Spleen (tissue), 13 donors: ENCODE measurements at places on chromosomes 12 and 14.

DNA sequence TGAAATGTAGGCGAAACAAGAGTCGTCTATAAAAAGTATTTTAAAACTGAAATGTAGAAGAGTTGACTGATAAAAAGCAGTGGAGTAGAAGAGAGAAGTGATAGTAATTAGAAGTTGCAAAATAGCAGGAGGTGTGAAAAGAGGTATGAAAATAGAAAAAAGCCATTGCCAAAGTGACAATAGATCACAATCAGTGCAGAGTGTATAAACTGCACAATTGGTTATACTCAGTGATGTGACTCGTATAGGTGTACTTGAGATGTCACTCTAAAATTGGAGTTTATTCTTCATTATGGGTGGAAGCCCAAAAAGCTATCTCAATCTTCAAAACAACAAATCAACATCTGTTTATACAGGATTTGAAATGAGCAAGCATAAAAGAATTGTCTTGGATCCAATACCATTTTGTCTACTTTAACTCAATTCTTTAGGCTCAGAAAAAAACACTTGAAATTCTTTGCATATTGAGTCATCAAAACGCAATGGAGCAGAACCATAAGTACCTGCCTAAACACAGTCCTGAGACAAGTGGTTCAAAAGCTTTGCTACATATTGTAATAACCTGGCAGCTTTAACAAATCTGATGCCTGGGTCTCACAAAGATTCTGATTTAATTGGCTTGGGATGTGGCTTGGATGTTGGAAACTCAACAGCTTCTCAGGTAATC lies 8.8 kb downstream of the IKBIP start:
- H3K4me3 ChIP-seq: no peak overlapping the region
- no peaks in the 10 kb centered on the region for H3K36me3 ChIP-seq
- H3K27me3 ChIP-seq: no peaks in the 10 kb centered on the region
- H3K27ac ChIP-seq: no peak overlapping the region
- DNase-seq: no peak

GRCh38 chr12:68913682-68914081 lies 19.3 kb downstream of the CPM start:
- H3K36me3 ChIP-seq: no peaks in the 10 kb centered on the region
- H3K27ac ChIP-seq: no peak overlapping the region
- DNase-seq: no peak
- H3K27me3 ChIP-seq: no peaks in the 10 kb centered on the region

GRCh38 chr14:51206462-51206861 lies 33.6 kb upstream of the TMX1 start:
- DNase-seq: no peak
- H3K36me3 ChIP-seq: no peaks in the 10 kb centered on the region
- no peak overlapping the region for H3K4me3 ChIP-seq
- no peaks in the 10 kb centered on the region for H3K4me1 ChIP-seq

GRCh38 chr12:113136990-113137511 lies 1.5 kb upstream of the RASAL1 start:
- peaks cover 24% of the 10 kb centered on the region for H3K27me3 ChIP-seq
- no peaks in the 10 kb centered on the region for H3K36me3 ChIP-seq
- peaks cover 21% of the 10 kb centered on the region for H3K4me1 ChIP-seq
- peak; percentile 53 for DNase-seq
- no peak overlapping the region for H3K4me3 ChIP-seq

GRCh38 chr14:38070061-38070588 lies 137.6 kb upstream of the SSTR1 start:
- H3K4me1 ChIP-seq: no peaks in the 10 kb centered on the region
- no peak overlapping the region for H3K27ac ChIP-seq
- H3K4me3 ChIP-seq: no peak overlapping the region

- no peaks in the 10 kb centered on the region for H3K36me3 ChIP-seq
- no peak for DNase-seq
- no peaks in the 10 kb centered on the region for H3K4me1 ChIP-seq
- H3K27ac ChIP-seq: no peak overlapping the region
- no peak overlapping the region for H3K4me3 ChIP-seq
- H3K27me3 ChIP-seq: no peaks in the 10 kb centered on the region
These were observed 881.3 kb upstream of the SEL1L start for GRCh38 chr14:82414853-82415539.

DNA sequence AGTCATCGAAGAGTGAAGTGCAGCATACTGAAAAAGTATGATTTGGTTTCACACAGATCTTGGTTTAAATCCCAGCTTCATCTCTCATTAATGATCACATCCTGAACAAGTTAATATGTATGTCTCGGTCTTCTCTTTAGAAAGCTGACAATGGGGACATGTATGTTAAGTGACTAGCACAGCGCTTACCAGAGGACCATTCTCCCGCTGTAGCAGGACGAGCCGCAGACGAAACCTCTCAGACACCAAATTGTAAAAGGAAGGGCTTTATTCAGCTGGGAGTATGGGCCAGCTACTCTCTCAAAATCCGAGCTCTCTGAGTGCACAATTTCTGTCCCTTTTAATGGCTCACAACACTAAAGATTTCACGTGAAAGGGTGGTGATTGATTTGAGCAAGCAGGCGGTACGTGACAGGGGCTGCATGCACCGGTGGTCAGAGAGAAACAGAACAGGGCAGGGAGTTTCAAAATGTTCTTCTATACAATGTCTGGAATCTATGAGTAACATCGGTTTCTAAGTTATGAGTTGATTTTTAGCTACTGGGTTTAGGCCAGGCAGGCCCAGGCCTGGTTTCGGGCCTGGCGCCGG lies 682.4 kb downstream of the DIO2 start:
- no peak for DNase-seq
- H3K36me3 ChIP-seq: no peaks in the 10 kb centered on the region
- H3K4me3 ChIP-seq: no peak overlapping the region
- no peak overlapping the region for H3K27ac ChIP-seq
- H3K4me1 ChIP-seq: no peaks in the 10 kb centered on the region
- no peaks in the 10 kb centered on the region for H3K27me3 ChIP-seq

GRCh38 chr12:20508962-20509361 lies 140.6 kb downstream of the PDE3A start:
- no peak overlapping the region for H3K27ac ChIP-seq
- no peaks in the 10 kb centered on the region for H3K27me3 ChIP-seq
- H3K4me1 ChIP-seq: no peaks in the 10 kb centered on the region
- no peak for DNase-seq
- H3K36me3 ChIP-seq: no peaks in the 10 kb centered on the region

DNA sequence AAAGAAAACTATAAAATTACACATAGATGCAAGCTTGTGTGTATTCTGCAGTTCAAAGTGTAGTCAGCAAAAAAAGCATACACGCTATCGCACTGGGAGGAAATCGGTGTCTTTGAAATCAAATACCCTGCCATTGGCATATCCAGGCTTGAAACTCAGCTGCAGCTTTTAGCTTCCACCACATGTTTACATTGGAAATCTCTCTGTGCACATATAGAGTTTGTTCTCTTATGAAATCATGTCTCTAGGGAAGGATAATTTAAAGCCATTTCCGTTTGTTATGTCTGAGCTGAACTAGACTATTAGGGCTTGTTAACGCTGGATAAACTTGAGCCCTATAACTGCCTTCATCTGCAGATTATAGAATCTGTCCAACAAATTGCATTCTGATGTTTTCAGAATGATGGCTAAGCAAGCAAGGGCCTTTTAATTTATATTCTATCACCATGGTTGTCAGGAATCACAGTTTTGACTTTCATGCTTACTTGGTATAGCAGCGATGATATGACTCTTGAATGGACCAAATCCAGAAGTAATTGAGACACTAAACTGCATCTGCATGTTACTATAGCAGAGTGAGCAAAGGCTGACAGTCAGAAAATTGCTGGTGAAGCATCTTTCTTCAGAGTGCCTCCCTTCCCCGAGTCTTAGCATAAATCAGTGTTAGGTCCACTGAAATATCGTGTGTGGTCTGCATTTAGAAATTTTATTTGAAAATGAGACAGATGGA lies 442.8 kb downstream of the ZFP36L1 start:
- no peaks in the 10 kb centered on the region for H3K27me3 ChIP-seq
- H3K27ac ChIP-seq: no peak overlapping the region
- no peaks in the 10 kb centered on the region for H3K36me3 ChIP-seq
- H3K4me3 ChIP-seq: no peak overlapping the region

DNA sequence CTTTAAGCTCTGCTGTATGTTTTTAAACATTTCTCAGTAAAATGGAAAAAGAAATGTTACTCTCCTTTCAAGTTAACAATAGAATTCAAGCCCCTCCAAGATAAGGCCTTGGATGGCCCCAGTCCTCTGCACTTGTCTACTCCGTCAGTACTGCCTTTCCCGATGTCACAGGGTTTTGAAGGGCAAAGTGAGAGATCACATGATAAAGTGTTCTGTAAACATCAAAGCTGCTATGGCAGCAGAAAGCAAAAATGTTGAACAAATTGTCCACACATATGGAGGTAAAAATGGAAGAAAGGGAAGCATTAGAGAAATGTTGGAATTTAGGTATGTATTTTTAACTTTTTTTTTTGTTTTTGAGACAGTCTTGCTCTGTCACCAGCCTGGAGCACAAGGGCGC lies 33.5 kb upstream of the CDK2AP1 start:
- H3K4me1 ChIP-seq: no peaks in the 10 kb centered on the region
- no peak overlapping the region for H3K27ac ChIP-seq
- H3K4me3 ChIP-seq: no peak overlapping the region
- peaks cover 100% of the 10 kb centered on the region for H3K36me3 ChIP-seq
- no peak for DNase-seq
- no peaks in the 10 kb centered on the region for H3K27me3 ChIP-seq

GRCh38 chr12:105539735-105540134 lies 209.2 kb downstream of the C12orf75 start:
- H3K36me3 ChIP-seq: no peaks in the 10 kb centered on the region
- no peak overlapping the region for H3K4me3 ChIP-seq
- H3K27ac ChIP-seq: no peak overlapping the region
- no peaks in the 10 kb centered on the region for H3K4me1 ChIP-seq
- H3K27me3 ChIP-seq: no peaks in the 10 kb centered on the region

GRCh38 chr14:66056926-66057552 lies 429.1 kb upstream of the CCDC196 start:
- H3K4me1 ChIP-seq: no peaks in the 10 kb centered on the region
- no peak for DNase-seq

DNA sequence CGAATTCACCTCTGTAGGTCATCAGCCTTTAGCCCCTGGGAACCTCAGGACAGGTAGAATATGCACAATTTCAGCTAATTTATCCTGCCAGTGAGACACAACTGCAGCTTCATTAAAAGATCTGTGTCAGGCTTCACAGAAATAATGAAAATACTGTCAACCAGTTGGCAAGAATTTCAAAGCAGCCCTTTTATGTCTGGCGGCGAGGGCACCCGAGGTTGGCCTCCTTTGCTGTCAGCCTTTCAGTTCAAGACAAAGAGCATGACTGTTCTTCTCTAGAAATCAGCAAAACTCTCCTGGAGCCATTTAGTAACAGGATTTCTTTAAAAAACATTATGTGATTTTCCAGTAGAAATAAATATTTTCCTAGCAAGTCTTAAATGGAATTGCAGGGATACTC lies 75.9 kb downstream of the BBS10 start:
- H3K4me1 ChIP-seq: no peaks in the 10 kb centered on the region
- no peak for DNase-seq
- no peak overlapping the region for H3K4me3 ChIP-seq

DNA sequence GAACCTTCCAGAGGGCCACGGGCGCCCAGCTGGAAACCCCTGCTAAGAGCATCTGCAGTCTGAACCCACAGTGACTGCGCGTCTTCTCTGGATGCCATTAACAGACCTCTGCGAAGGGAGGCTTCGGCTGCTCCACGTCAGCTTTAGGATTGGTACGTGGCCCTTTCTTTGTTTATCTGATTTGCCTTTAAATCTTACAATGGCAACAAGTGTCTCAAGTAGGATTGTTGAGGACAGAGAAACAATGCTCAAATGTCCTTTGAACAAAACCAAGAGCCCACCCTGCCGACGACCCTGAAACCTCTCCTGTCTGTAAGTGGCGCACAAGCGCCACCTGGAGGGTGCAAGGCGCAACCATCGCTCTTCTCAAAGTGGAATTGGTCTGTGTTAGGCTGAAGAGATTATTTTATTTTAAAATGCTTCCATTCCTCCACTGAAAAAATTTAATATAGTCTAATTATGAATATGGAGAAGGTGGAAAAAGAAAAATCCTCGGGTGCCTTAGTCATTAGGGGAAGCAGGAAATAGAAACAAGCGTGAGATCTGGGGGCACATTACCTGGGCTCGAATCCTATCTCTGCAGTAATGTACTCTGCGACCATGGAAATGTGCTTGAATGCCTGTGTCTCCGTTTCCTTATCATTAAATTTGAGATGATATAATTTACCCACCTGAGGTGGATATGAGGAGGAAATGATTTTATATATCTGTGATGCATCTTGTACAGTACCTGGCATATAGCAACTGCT lies 82.6 kb upstream of the PTPRB start:
- peak; percentile 79 for DNase-seq
- H3K36me3 ChIP-seq: no peaks in the 10 kb centered on the region
- H3K4me1 ChIP-seq: peaks cover 22% of the 10 kb centered on the region
- H3K27me3 ChIP-seq: no peaks in the 10 kb centered on the region
- H3K27ac ChIP-seq: peak overlapping the region; percentile 67
- no peak overlapping the region for H3K4me3 ChIP-seq

DNA sequence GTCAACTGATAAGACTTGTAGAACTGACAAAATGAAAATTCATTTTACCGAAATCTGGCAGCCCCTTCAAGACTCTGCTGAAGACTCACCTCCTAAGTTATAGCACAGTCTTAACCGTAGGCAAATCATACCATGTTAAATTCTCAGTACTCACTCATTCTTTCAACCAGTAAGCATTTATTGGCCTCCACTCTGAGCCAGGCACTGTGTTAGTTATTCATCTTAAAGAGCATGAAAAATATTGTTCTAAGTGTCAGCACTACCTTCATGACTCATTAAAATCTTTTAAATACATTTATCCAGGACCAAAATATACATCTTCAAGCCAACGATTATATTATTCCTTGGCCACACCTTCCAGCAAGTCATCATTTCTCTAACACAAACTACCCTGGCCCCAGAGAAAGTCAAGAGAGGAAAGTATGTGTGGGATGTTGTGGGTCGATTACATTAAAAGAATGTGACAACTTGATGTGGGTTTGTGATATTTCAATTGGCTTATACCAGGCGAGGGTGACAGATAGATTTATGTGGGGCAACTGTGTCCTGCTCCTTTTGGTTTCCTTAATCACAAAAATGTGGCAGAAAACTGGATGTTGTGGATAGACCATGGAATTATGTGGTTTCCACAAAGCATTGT lies 55.0 kb downstream of the TMEM30B start:
- H3K4me3 ChIP-seq: no peak overlapping the region
- no peak for DNase-seq
- H3K4me1 ChIP-seq: no peaks in the 10 kb centered on the region
- no peaks in the 10 kb centered on the region for H3K27me3 ChIP-seq
- H3K36me3 ChIP-seq: no peaks in the 10 kb centered on the region

GRCh38 chr14:21070083-21070609 lies at the start of gene ARHGEF40:
Gene ARHGEF40, plus strand, starts transcription at chr14:21070304. Its CDS starts 93 bp downstream, at chr14:21070397.
- DNase-seq: peak; percentile 88
- H3K27me3 ChIP-seq: no peaks in the 10 kb centered on the region
- H3K27ac ChIP-seq: peak within 1 kb of the TSS; percentile 83
- peaks cover 7% of the 10 kb centered on the region for H3K36me3 ChIP-seq
- peak within 1 kb of the TSS; percentile 84 for H3K4me3 ChIP-seq
- H3K4me1 ChIP-seq: peaks cover 48% of the 10 kb centered on the region

DNA sequence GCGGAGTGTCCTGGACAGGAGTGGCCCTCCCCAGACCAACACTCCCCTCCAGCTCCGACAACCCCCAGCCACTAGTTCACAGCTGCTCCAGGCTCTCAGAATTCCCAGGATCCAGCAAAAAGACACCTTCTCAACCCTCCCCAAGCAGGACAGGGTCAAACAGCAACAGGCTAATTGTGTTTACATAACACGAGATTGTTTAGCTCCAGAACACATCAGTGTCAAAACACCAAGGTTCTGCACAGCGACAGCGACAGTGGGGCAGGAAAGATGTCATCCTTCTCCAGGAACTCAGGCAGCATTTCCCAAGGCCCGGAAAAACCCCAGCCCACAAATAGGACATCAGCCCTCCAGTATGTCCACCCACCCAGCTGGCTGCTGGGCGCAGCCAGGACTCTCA lies 16.5 kb downstream of the ITPK1 start:
- H3K4me3 ChIP-seq: no peak overlapping the region
- DNase-seq: no peak
- peaks cover 9% of the 10 kb centered on the region for H3K4me1 ChIP-seq
- H3K27ac ChIP-seq: peak overlapping the region; percentile 14
- H3K36me3 ChIP-seq: no peaks in the 10 kb centered on the region
